Fibroblast of skin of back (primary cell): ENCODE measurements at places on chromosomes 5 and 9.

DNA sequence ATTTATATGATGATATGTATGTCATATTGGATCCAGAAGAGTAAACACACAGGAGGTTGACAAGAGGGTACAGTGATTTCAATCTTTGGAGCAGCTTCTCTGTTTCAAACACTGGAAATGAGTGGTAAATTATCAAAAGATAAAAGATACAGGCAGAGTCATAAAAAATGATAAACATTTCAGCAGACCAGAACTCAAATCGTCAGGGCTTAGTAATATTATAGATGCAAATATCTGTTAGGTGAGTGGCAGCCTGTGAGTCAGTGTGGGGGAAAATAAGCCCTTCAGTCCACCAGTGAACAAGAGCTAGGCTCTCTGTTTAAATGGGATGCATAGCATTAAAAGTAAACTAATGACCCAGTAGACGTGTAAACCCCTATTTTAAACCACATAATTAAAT lies 1378.1 kb downstream of the EFNA5 start:
- DNase-seq = peak; percentile 75

- no peak for DNase-seq
Measured at GRCh38 chr5:39709032-39709431, 284.3 kb upstream of the DAB2 start.

GRCh38 chr9:71368157-71368556 lies 246.7 kb upstream of the TRPM3 start:
- no peak for DNase-seq

DNA sequence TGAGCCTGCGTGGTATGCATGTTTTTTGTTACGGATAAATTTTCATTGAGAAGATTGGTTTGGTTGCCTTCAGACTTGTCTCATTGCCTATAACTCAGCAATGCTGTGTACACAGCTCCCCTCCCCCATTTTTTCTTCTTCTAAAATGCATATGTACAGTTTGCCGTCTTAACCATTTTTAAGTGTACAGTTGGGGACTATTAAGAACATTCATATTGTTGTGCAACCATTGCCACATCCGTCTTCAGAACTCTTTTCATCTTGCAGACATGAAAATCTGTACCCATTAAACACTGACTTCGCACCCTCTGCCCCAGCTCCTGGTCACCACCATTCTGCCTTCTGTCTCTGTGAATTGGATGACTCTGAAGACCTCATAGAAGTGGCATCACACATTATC lies 6.2 kb downstream of the EXOC3 start:
- no peak for DNase-seq

DNA sequence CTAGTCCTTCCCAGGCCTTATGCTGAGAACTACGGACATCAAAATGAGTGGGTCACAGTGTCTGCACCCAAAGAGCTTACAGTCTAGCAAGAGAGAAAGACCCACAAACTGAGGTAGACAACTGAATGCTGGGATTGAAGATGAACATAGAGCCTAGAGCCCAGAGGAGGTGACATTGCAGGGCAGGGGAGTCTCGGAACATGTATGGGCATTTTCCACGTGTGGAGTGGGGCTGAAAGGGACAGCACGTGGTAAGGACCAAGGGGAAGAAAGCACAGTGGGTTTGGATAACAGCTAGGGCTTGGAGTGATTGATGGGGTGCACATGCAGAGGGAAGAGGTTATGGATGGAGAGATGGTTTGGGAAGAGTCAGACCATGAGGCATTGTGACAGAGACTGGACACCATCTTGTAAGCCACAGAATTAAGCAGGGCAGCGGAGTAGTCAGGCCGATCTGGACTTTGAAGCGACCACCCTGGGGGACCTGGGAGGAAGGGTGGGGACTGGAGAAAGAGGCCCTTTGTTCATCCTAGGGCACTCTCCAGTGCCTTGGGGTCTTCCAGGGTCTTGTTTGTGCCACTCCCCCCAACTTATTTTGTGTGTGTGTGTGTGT lies 47.5 kb upstream of the SH3PXD2B start:
- no peak for DNase-seq

DNA sequence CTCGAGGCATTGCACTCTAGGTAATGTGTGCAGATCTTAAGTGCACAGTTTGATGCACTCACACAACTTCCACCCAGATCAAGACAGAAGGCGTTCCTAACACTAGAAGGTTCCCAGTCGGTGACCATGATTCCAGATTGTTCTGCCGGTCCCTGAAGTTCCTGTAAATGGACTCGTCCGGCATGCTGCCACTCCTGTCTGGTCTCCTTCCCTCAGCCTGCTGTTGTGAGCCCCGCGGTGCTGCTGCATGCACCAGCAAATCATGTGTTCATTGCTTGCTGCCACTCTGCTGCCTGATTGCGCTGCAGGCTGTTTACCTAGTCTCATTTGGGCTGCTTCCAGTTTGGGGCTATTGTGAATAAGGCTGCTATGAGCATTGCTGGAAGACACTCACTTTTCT lies 11.5 kb downstream of the STKLD1 start:
- no peak for DNase-seq

DNA sequence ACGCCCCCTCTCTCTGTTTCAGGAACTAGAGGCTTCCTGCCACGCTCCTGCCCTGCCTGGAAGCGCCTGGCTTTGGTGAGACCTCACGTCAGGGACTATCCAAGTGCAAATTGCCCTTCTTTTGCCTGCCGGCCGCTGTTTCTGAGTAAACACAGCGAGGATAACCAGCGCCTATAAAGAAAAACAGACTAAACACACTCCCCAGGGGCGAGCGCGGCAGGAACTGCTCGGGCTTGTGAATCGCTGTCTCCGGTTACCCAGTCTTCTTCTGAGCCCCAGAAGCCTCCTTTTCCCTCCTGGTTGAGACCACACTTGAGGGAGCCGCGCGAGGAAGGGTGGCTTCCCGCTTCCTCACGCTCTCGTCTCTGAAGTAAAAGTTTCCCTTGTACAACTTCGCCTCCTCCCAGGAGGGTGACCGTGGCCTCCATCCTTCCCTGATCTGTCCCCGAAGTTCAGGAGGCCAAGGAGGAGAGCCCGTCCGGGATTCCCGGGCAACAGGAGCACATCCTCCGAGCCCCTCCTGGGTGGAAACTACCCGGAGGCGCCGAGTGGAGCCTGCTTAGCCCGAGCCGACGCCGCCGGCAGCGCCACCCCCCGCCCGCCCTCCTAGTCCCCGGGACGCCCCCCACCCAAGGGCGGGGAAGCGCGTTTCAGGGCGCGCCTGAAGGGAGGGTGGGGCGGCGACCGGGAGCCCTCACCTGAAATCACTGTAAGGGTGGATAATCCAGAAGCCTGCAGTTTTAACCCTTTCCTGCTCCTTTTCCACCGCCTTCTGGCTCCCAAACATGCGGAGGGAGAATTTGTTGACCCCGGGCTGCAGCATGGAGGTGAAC lies 993 bp downstream of the HCN1 start:
- DNase-seq = no peak

DNA sequence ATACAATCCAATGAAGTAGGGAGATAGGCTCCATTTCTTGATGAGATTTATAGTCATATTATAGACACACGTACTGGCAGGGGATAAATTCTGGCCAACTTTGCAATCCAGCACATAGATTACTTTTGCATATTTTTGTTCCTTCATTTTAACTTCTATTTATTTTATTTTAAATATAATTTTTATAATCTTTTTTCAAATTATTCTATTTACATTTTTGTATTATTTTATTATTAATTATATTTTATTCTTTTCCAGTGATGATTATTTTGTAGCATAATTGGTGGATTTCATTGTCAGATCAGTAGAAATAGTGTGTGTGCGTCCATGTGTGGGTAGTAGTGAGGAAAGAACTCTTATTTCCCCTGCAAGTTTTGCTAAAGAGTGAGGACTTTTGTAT lies 980.1 kb upstream of the TYRP1 start:
- no peak for DNase-seq

DNA sequence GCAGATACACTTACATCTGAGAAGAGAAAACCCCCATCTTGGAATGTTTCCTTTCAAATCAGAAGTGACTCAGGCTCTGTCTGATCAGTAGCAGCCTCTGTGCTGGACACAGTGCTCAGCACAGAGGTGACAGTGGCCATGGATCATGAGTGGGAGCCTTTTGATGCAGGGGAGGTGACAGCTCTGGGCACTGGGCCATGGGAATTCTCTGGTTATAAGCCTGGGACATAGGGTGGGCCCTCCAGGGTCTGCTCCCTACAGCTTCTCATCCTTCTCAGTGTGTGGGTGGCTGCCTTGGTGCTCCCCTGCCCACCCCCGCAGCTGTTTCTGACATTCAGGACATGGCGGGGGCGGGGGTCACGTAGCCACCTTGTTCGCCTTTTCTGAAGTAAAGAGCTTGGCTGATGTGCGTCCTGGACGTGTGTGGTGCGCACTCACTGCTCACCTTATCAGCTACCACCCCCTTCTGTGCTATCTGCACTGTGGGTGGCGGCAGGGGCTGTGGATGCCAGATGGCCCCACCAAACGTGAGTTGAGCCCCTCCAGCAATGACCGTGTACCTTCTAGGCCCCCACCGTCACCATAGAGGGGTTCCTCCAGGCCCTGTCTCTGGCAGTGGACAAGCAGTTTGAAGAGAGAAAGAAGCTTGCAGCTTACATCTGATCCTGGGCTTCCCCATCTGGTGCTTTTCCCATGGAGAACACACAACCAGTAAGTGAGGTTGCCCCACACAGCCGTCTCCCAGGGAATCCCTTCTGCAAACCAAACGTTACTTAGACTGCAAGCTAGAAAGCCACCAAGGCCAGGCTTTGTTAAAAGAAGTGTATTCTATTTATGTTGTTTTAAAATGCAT lies 24.0 kb downstream of the TRIP13 start:
- DNase-seq = no peak

GRCh38 chr5:59999056-59999455 lies 105.5 kb upstream of the PDE4D start:
- DNase-seq = peak; percentile 37

DNA sequence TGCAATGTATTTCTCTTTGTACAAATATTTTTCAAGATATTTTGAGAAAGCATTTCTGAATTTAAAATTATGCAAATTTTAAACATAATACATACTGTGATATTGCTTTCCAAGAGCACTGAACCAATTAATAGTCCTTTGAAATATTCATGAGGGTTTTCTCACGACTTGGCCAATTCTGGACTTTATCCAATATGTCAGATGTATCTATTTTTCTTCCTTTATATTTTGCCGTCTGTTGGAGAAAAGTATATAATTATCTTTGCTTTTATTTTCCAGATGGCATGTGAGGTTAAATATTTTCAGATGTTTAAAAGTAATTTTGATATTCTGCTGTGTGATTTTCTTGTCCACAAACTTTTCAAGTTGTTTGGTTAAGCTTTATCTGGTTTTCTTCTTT lies 378.9 kb downstream of the SLCO4C1 start:
- no peak for DNase-seq

DNA sequence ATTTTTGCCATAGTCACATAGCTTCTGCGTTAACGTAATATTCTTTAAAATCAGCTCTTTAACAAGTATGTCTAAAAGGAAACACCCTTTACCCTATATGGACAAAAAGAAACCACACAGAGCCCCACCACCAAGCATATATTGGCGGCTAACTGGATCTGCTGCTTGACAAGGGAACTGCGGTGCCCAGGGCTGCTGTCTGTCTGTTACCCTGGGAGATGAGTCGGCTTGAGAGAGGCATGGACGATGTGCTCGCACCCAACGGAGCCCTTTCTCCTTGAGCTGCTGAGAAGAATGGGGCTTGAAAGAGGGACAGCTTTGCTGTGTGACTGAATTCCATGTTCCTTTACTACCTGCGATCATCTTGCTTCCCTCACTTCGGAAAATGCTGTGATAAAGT lies 158.6 kb upstream of the SHB start:
- peak; percentile 84 for DNase-seq

GRCh38 chr9:27818348-27818747 lies 245.1 kb upstream of the C9orf72 start:
- DNase-seq = no peak

DNA sequence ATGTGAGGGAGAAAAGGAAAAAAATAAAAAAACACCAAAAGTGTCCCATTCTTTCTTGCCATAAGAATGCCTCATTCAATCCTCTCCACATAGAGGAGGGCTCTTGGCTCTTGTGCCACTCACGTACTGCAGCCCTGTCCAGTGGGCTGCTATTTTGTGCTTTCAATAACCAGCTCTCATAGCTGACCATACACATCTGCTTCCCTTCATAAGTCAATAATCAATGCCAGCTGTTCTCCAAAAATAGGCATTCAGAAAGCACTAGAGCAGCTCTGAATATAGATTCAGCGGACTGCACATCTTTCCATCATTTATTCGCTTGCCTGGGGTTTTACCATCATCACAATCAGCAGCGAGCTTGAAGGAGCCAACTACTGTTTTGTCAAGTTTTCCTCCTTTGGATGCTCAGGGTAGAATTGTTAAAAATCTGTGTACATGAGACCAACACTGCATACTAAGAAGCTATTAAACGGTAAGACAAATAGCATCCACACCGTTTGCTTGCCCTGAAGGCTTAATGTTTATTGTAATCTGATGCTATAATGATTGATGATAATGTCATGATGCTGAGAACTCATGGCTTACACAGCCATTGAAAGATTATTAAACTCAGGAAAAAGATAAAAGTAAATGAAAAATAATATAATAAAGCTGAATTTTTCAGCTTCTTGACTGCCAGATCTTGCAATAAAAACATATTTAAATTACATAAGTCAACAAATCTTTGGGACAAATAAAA lies 80.0 kb downstream of the OXCT1 start:
- DNase-seq = peak; percentile 67

- DNase-seq = no peak
Measured at GRCh38 chr5:89270901-89271300, 387.9 kb upstream of the MEF2C start.

DNA sequence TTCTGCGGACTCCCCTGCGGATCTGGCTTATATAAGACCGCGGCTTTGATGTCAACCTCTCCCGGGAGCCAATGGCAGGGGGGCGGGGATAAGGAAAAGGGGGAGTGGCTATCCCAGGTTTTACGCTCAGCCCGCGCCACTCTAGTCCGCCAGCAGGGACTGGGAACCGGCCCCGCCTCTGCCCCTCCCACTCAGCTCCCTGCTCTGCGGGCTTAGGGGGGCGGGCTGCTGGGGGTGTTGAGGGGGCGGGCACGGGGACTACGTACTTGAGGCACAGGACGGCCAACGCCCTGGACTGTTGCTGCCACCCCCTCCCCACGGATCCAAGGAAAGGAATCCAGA lies at the start of gene HAND1:
Gene HAND1 (minus strand): TSS at position 4 of the 342 bp plus-strand sequence. CDS start 219 bp downstream, outside the sequence.
- peak; percentile 30 for DNase-seq

GRCh38 chr5:139644646-139645429 lies 3.3 kb upstream of the CXXC5 start:
- DNase-seq = no peak

DNA sequence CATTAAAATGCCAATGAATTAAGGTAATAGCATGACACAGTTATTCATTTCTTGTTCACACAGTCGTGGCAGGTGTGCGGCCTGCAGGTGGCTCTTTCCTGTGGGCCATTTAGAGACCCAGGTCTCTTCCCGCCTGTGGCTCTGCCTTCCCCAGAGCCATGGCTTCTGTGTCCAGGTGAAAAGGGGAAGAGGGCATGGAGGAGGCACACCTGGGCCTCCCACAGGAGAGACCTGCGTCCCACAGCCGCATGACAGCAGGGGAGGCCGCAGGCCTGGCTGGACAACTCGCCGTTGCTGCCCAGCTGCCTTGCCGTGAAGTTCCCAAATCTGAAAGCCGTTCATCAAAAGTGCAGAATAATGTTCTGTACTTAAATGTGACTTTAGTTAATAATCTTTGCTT lies 14.4 kb upstream of the PLEKHG4B start:
- DNase-seq = no peak

GRCh38 chr9:14750821-14751220 lies 28.3 kb upstream of the CER1 start:
- DNase-seq = no peak
